ENCODE measurements at places on chromosomes 7 and 10.

GRCh38 chr7:142104550-142105527 lies 6.7 kb upstream of the MGAM2 start:
- DNase-seq, result no peak

DNA sequence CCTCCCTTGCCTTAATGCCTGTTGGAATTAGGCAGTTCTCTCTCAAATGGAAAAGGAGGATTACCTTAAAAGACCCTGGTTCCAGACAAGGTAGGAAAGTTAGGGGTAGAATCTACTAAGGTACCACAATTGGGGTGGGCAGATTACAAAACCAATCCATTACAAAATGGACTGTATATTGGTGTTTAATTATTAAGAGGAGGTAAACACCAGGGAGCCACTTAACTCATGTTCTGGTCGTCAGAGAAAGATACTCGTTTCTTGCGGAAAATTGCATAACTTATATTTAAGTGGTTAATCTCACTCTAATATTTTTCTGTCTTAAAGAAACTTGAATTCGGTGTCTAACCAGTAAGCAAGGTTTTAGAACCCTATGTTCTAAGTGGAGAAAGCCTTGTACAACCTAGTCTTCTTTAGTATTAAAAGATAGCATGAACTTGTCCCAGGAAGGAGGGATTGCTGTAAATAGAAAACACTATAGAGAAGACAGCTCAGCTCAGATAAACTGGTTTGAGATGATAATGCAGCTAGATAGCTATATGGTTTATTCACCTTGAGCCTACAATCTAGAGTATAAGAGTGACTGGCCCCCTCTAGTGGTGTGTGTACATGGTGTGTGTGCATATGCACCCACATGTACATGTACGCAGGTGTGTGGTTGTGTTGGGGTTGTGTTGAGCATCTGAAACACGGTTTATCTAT lies 58.0 kb upstream of the STRIP2 start:
- DNase-seq, result peak; percentile 68

- DNase-seq, result no peak
Observed at GRCh38 chr10:6269432-6269831, 66.7 kb downstream of the PFKFB3 start.

- DNase-seq, result no peak
Observed at GRCh38 chr7:93160410-93160809, 12.2 kb upstream of the SAMD9L start.

DNA sequence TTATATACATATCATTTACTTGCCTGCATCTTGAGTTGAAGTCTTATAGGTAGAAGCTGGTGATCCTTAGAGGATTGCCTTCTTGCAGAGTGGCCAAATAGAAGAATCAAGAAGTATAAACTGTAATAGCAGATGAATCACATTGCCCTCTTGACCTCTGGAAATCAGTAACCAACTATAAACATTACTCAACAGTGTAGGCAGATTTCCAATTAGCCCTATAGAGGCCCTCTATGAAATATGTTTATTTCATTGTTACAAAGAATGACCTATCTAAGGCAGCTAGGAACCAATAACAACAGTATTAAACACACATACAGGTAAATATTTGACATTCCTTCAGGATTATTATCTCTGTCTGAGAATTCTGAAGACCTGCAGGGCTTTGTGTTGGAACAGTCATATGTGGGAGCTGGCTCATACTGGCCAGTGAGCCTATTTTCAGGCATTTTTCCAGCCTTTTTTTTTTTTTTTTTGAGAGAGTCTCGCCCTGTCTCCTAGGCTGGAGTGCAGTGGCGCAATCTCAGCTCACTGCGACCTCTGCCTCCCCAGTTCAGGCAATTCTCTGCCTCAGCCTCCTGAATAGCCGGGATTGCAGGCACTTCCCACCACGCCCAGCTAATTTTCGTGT lies 7.2 kb upstream of the SRI start:
- DNase-seq, result no peak

DNA sequence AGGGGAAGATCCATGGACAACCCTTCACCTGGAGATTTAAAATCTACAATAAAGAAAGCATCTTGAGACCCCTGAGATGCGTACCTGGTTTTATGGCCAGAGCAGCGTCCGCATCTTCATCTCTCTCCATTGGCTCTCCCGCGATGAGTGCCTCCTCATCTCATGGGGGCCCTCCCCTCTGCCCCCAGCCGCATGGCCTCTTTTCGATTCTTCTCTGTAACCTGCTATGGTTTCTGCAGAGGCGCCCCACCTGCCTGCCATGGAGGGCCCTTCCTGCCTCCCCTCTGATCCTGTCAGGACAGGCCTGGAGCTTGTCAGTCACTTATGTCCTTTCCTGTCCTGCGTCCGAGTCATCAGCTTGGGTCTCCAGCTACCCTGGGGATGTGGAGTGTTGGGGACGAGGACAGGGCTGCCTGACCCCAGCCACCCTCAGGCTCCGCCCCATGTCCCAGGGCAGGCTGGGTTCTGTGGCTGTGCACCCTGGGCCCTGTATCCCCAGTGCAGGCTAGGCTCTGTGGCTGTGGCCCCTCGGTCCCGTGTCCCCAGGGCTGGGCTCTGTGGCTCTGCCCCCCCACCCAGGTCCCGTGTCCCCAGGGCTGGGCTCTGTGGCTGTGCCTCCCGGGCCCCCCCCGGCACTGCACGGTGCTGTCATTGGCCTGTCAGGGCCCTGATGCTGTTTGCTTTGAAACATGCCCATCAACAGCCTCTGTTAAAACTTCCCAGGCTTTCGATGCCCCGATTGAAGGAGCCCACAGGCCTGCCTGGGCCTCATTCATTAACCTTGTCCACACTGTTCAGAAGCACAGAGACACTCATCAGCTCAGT lies 99.8 kb downstream of the WDR37 start:
- no peak for DNase-seq

GRCh38 chr7:55335151-55335550 lies 30.0 kb upstream of the LANCL2 start:
- no peak for DNase-seq

GRCh38 chr10:13365243-13365642 lies 17.1 kb upstream of the SEPHS1 start:
- no peak for DNase-seq

DNA sequence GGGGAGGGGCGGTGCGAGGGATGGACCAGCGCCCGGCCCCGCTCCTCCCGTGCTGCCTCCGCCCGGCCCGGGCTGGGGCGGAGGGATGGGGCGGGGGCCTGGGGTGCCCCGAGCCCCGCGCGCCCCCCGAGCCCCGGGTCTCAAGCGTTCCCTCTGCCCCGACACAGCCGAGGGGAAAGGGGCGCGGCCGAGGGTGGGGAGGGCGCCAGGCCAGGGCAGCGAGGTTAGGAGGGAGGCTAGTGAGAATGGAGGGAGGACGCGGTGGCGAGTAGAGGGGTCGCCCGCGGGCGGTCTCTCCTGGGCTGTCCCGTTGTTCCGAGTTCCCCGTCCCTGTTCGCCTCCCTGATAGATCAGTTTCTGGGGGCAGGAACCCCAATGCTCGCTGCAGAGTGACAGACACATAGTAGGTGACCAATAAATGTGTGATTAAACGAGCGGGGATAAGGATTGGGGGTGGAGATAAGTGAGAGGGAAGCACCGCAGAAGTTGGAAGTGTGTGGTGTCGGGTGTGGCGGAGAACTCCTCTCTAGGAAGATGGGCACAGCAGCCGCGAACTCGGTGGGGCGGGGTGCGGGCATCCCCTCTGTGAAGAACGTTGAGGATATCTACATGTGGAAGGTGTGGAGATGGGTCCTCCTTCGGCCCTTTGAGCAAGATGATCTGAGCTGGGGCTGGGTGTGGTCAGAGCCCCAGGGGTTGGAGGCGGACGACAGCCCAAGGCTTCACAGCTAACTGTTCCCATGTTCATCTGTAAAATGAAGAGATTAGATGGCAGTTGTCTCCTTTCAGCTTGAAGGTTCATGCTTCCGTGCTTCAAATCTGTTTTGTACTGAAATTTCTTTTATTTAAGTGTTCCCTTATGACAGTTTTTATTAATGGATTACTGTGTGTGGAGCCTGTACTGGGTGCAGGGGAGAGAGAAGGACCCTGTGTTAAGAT lies 580 bp downstream of the ZNF775 start:
- DNase-seq, result no peak

- DNase-seq, result peak; percentile 96
Observed at GRCh38 chr7:92763636-92764423, 72.5 kb downstream of the CDK6 start.

- no peak for DNase-seq
Observed at GRCh38 chr10:117997673-117998072, 49.1 kb downstream of the RAB11FIP2 start.

- peak; percentile 32 for DNase-seq
Observed at GRCh38 chr10:92238586-92239098, 52.2 kb downstream of the CPEB3 start.

GRCh38 chr10:2981361-2981801 lies 86.0 kb upstream of the PFKP start:
- no peak for DNase-seq

DNA sequence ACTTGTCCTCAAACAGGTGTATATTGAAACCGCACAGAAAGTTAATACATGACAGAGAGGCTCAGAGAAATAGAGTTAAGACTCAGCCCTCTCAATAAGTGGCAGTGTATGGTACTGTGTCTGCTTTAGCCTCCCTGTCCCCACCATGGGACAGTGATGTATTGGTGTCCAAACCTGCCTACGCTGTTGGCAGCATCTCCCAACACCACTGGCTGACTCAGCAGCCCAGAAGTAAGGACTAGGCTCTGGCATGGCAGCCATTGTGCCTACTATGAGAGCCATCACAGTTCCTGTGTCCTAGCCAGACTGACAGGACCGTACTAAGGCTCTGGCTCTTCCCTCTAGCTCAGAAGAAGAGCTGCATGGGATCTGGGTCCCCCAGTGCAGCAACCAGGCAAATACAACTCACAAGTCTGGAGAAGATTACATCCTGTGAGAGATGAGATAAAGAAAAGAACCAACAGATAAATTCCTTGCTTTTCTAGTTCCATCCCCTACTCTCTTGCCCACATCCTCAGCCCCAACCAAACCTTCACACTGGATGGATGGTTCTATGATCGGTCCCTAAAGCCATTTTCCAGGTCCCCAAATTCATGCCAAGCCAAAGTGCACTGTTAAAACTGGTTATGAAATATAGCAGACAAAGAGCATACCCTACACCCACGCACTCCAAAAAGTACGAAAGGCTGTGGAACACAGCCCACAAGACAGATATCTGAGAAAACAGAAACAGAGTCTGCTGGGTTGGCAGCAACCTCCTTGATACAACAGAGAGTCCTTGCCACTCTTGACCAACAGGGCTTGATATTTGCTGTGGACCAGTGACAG lies 44.1 kb upstream of the DMTF1 start:
- DNase-seq, result no peak

- no peak for DNase-seq
Observed at GRCh38 chr7:84744385-84744784, 442.5 kb downstream of the SEMA3D start.

DNA sequence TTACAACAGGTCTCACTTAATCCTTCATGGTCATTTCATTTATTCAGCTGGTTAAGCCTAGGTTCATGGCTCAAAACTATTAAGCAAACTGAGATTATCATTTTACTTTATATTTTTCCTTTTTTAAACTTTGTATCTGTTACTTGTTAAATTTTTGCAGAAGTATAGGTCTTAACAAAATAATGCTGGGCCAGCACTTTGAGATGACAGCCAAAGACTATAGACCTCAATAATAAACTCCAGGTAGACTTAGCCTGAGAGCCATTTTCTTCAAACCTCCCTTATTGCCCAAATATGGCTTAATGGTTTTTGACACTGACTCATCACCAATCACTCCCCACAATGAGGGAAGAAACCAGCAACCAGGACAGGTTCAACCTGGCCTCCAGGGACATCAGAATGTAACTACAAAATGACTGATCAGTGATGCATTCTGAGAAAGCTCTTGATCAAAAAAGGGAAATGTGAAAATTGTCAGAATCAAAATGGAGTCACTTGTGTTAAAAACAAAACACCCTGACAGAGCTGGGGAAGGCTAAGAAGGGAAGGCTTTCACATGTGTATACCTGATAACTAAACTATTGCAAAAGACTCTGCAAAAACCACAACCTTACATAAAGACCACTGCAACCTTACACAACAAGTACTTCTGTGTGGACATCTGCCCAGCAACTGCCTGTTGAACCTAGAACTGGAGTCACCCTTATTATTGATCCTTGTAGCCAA lies 2.1 kb upstream of the CCDC126 start:
- no peak for DNase-seq

GRCh38 chr10:50613150-50613549 lies 10.6 kb downstream of the SGMS1 start:
- no peak for DNase-seq

DNA sequence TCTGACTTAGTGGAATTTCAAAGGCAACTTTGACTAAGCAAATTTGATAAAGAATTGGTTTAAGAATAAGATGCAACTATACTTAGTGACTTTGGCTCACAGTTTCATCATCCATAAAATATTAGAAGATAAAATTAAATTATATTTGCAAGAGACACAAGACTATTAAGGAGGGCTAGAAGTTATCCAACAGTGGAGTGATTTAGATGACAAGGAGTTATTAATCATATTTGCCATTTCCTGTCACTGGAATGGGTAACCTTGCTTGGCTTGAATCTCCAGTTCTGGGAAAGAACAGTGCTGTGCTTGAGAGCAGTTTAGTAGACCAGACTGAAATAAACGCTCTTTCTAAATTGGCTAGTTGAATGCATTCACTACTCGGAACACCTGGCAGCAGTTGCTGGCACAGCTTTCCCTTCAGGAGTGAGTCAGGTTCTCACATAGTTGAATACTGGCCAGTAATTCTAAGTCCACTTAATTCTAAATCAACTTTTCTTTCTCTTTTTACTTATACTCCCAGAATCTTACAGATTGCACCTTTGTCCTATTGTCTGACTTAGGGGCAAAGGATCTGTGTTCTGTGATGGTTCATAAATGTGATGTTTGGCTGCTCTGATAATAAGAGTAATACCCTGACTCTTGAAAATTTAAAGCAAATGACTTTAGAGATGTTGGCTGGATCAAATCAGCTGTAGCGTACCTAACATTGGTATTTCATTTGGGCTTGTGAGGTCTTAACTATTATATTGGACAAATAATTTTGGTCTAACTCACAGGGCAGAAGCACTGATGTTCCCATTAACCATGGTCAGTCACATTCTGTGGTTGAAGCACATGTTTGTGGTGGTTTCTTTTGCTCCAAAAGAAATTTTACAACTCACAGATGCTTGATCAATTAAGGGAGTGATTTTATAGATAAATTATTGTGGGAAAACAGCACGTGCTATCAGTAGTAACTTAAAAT lies 16.6 kb downstream of the STMP1 start:
- no peak for DNase-seq

- no peak for DNase-seq
Observed at GRCh38 chr7:151756076-151756731, 120.7 kb downstream of the PRKAG2 start.

- DNase-seq, result no peak
Observed at GRCh38 chr10:126549344-126549743, 121.1 kb downstream of the C10orf90 start.

Data from GM23338 (cell line).